ACHN (cell line): ENCODE measurements at places on chromosomes 16 and 17.

GRCh38 chr17:42287305-42287976, 857 bp upstream of the STAT5A start:
- no peak for DNase-seq

- no peak for DNase-seq
Measured at GRCh38 chr17:81166033-81166492, at the start of gene AATK. Gene AATK (minus strand): TSS chr17:81166221. CDS start chr17:81165992, 229 bp downstream.

DNA sequence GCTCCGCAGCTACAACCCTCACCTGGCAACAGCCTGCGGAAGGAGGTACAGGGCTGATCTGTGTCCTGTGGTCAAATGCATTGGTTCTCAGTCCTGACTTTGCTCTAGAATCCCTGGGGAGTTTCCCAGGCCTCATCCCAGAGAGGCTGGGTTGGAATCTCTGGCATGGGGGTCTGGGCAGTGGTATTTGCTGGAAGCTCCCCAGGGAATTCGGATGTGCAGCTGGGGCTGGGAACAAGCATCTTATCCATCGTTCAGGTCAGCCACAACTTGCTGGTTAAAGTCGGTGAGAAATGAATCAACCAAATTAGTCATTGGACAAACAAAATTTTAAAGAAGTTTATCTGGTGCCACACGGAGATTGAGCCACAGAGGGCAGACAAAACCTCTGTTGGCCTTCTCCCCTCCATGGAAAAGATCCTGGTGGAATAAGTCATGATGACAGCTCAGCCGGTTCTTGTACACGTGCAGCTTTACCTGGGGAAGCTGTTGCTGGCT, 231.2 kb downstream of the FOXL1 start:
- DNase-seq = peak; percentile 29

DNA sequence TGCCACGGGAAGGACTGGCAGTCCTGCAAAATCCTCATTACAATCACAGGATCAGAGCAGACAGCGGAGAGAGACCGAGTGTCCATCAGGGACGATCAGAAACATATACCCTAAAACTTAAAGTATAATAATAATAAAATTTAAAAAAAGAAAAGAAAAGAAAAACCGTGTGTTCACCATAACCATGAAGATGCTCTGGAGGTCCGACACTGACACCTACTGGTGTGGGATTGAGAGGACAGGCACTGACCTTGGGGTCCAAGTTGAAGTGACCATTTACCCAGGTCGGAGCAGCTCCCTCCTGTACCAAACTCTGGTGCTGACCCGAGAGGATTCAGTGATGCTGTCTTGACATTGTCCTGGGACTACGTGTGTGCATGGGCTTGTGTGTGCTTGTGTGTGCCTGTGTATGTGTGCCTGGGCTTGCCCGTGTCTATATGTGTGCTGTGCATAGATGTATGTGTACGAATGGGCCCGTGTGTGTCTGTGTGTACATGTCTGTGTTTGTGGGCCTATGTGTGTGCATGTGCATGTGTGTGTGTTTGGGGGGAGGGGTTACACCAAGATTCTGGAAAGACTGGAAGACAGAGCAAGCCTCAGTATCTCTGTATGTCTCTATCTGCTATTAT, 10.0 kb upstream of the CD300LD start:
- peak; percentile 59 for DNase-seq

DNA sequence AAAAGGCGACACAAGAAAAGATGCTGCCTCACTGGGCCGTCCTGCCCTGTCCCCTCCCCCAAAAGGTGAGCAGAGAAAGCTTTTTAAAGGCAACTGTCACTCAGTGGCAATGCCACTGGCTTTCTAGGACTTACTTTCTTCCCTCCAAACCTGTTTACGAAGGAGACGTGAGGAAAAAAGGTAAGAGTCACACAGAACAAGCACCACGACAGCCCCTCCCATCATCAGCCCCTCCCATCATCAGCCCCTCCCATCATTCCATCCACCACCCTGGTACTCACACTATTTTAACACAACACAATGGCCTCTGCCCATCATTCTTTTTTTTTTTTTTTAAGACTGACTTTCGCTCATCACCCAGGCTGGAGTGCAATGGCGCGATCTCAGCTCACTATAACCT, 77.1 kb downstream of the NXN start:
- no peak for DNase-seq

- DNase-seq = no peak
Measured at GRCh38 chr16:89375021-89375420, 115.3 kb downstream of the ANKRD11 start.

GRCh38 chr16:71780521-71781089, 28.0 kb downstream of the AP1G1 start:
- peak; percentile 28 for DNase-seq

DNA sequence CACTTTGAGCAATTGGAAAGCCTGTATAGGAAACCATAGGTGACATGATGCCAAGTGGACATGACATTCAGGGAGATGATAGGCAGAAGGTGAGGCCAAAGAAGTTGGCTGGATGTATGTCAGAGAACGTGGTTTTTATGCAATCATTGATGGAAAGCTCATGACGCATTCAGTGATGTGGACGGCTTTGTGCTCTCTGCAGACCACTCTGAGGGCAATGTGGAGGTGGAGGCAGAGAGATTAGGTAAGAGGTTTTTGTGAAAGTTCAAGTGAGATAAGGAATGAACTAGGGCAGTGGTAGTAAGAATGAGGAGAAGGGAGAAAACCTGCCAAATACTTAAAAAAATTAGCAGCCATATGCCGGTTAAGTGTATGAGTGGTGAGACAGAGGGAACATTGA, 99.0 kb downstream of the PRKCA start:
- DNase-seq = no peak

DNA sequence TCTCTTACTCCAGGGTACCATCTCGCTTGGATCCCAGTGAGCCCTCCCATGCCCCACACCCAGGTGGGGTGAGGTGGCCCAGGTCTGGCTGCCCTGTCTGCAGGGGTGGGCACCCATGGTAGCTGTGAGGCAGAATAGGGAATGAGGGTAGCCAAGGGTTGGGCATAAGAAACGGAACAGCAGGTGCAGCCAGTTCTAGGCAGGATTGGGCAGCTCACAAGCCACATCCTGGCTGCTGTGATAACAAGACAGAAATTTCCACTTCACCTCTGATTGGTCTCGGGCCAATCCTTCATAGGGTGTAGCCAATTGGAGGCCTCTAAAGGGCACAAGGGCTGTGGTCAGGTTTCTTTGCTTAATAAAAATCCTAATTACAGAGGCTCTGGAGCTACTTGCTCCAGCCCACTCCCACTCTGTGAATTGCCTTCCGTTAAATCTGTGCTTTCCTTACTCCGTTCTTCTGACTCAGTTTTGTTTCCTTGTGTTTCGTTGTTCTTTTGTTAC, 1.5 kb upstream of the ARHGDIG start:
- peak; percentile 65 for DNase-seq

GRCh38 chr17:18949566-18949965, 2.4 kb upstream of the SLC5A10 start:
- no peak for DNase-seq

GRCh38 chr17:75518201-75518600, 1.9 kb downstream of the TSEN54 start:
- no peak for DNase-seq

DNA sequence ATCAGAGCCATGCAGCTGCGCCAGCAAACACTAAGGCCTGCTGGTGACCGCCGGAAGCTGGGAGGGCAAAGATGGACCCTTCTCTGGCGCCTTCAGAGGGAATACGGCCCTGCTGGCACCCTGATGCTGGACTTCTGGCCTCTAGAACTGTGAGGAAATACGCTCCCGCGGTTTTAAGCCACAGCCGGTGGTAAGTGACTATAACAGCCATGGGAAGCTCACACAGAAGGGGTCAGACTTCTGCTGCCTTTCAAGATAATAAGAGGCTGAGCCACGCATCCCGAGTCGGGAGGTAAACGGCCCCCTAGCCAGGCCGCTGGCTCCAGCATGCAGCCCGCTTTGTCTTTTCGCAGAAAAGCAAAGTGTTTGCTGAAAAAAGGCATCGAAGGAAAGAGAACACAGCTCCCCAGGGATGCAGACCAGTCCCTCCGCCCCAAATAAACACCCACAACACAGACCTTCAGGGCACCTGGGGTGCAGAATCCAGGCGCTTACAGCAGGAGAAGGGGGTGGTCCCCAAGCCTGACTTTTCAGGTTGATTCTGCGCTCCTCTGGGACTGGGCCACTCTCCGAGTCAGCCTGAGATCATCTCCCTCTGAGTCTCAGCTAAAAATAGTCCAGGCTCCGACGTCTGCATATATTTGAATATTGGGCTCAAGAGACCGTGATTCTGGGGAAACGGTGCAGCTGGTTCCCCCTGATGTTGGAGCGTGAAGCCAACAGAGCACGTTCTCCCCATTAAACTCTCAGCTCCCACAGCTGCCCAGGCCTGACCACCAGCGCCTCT, 89.7 kb downstream of the MGAT5B start:
- no peak for DNase-seq

DNA sequence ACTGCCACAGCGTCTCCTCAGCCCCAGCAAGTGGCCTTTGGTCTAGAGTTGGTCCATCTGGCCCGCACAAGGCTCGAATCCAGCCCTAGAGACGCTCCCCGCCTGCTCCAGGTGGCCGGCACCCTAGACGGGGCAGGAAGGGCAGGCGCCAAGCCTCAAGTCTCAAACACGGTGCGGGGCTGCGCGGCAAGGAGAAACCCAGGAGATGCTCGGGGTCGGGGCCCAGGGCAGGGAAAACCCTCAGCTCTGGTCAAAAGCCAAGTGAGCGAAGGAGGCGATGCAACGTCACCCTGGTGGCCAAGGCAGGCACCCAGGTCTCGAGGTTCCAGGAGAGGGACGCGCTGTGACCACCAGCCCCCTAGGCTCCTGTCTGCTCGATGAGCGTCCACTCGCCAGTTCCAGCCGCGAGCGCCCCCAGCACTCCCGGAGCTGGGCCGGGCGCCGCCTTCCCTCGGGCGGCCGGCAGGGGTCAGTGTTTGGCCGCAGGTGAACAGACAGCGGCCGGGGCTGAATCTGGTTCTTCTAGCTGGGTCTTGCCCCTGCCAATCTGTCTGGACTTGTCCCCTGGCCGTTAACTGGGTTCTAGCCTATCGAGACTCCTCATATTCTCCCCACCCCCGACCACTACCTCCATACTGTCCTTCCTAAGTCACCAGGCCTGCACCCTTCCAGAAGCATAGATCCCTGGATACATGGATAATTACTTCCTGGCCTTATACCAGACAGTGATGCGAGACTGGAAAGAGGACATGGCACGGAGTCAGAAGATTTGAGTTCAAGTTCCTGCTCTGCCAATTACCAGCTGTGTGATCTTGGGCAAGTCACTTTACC, 44.0 kb downstream of the PRAC1 start:
- peak; percentile 76 for DNase-seq

DNA sequence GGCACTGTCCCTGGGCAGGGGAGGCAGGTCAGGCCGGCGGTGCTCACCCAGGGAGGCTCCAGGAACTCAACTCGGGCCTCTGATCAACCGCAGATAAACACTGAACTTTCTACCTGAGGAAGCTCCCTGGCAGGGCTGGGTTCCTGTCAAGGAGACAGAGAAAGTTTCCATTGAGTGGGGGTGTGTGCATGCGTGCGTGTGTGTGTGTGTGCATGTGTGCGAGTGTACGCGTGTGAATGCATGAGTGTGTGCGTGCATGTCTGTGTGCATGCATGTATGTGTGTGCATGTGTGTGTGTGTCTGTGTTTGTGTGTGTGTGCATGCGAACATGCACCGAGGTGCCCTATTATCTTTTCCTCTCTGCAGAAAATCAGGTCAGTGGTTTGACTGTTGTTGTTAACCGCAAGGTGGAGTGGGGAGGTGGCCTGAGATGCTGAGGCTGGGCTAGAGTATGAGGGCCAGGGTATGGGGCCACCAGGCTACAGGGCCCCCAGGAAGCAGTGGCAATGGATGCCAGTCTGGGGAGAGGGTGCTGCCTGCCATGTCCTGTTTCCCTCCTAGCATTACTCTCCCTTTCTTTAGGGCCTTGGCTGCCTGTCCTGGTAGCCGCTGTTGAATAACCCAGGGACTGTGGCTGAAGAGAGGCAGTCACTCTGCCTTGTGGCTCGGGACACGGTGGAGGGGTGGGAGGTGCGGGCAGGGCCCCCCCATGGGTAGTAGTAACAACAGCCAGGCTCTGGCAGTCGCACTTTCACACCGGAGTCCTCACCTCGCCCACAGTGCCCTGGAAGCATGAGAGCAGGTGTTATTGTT, 24.0 kb downstream of the CCR7 start:
- DNase-seq = no peak

GRCh38 chr17:12909046-12909445, 108.8 kb downstream of the ELAC2 start:
- no peak for DNase-seq
